ENCODE measurements at places on chromosomes 3 and 15.

- peak; percentile 65 for DNase-seq
- H3K27ac ChIP-seq, result no peak overlapping the region
- peak overlapping the region; percentile 83 for H3K4me3 ChIP-seq
- H3K36me3 ChIP-seq, result peaks cover 10% of the 10 kb centered on the region
Measured at GRCh38 chr15:98647026-98647773, 1.1 kb upstream of the IGF1R start.

DNA sequence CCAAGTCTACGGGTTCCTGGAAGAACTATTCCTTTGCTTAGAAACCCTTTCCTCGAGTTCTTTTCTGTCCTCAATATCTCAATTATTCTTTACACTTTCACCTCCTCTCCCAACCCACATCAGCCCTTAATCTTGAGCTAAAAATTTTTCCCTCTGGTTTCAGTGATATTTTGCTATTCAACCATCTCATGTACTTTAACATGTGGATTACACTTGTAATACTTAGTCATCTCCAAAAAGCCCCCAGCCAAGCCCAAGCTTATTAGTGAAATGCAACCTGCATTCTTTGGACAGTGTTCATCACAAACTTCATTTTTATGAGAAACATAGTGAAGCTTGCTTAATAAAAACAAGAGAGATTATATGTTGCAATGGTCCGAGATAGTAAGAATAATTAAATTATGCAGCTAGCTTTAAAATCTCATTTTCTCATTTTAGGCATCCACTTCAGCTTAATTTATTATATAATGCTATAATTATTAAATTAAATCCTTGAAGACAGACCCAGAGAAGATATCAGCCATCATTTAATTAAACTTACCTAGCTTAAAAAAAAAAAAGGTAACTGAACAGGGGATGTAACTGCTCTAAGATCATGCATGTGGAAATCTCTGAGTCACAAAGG, 534.5 kb upstream of the TBL1XR1 start:
- no peaks in the 10 kb centered on the region for H3K36me3 ChIP-seq
- DNase-seq, result peak; percentile 10
- H3K27ac ChIP-seq, result no peak overlapping the region
- H3K27me3 ChIP-seq, result no peaks in the 10 kb centered on the region

GRCh38 chr15:69280783-69281182, 17.9 kb upstream of the PAQR5 start:
- no peaks in the 10 kb centered on the region for H3K27me3 ChIP-seq
- no peak overlapping the region for H3K4me3 ChIP-seq
- no peak overlapping the region for H3K27ac ChIP-seq
- H3K4me1 ChIP-seq, result no peaks in the 10 kb centered on the region
- no peaks in the 10 kb centered on the region for H3K36me3 ChIP-seq
- DNase-seq, result no peak

DNA sequence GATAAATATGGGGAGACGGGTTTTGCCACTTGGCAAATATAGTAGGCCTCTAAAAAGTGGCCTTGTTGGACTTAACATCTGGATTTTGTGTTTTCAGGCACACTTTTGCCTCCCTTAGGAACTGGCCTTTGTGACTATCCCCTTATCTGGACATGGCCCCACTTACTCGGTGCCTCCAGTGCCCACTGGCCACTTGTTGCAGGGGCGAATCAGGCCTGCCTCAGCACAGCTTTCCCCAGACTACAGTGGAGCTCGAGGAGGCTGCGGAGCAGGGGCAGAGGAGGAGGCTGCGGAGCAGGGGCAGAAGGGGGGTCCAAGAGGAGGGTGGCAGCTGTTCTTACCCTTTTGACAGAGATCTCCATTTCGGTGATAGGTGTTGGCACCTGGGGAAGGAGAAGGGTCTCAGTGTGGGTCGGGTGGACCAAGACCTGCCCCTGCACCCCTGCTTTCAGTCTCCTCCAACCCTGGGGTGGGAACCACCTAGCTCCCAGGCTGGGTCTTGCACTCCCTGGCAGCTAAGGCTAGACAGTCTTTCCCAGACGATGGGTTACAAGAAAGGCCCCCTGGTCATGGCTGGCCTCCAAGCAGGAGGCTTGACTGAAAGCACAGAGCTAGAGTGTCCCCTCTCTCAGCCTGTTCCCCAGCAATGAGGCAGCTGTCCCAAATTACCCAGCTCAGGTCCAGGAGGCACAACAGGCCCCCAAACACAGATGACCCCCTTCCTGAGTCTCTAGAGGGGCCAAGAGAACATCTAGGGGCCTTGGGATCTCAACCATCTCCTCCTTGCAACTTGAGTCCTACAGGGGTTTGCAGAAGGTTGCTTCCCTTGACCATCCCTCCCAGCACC, 6.1 kb downstream of the SEMA3G start:
- H3K4me1 ChIP-seq, result no peaks in the 10 kb centered on the region
- H3K27me3 ChIP-seq, result no peaks in the 10 kb centered on the region
- H3K36me3 ChIP-seq, result no peaks in the 10 kb centered on the region
- H3K27ac ChIP-seq, result no peak overlapping the region

- no peak for DNase-seq
- no peaks in the 10 kb centered on the region for H3K27me3 ChIP-seq
- H3K27ac ChIP-seq, result no peak overlapping the region
- H3K4me3 ChIP-seq, result no peak overlapping the region
- H3K4me1 ChIP-seq, result peaks cover 14% of the 10 kb centered on the region
Measured at GRCh38 chr15:30830961-30831360, 72.8 kb upstream of the FAN1 start.

DNA sequence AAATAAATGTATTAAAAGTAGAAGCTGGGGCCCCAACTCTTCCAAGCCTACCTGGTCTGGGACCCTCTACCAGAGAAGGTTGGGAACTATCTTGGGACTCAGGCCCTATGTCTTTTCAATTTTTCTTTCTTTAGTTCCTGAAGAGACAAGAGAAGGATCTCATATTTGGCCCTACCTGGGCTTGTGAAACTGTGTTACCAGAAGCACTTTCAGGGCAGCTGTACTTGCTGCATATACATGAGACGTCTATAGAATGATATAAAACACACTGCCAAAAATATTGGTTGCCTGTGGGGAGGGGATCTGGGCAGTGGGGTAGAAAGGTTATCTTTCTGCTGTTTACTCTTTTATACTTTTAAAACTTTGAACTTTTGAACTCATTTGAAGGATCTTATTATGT, 604 bp upstream of the EPB42 start:
- no peaks in the 10 kb centered on the region for H3K27me3 ChIP-seq
- no peaks in the 10 kb centered on the region for H3K36me3 ChIP-seq
- no peaks in the 10 kb centered on the region for H3K4me1 ChIP-seq
- DNase-seq, result no peak
- no peak overlapping the region for H3K4me3 ChIP-seq

GRCh38 chr3:126618021-126618420, 36.9 kb downstream of the TXNRD3 start:
- H3K36me3 ChIP-seq, result peaks cover 3% of the 10 kb centered on the region
- H3K27ac ChIP-seq, result no peak overlapping the region
- no peak for DNase-seq
- no peaks in the 10 kb centered on the region for H3K27me3 ChIP-seq
- no peak overlapping the region for H3K4me3 ChIP-seq
- H3K4me1 ChIP-seq, result peaks cover 35% of the 10 kb centered on the region

- peaks cover 3% of the 10 kb centered on the region for H3K27me3 ChIP-seq
- H3K4me3 ChIP-seq, result no peak overlapping the region
- no peak for DNase-seq
Measured at GRCh38 chr3:112976953-112977352, 2.0 kb upstream of the CD200R1 start.

- no peak overlapping the region for H3K4me3 ChIP-seq
- no peaks in the 10 kb centered on the region for H3K4me1 ChIP-seq
- no peaks in the 10 kb centered on the region for H3K36me3 ChIP-seq
- peaks cover 52% of the 10 kb centered on the region for H3K27me3 ChIP-seq
- no peak for DNase-seq
Measured at GRCh38 chr3:13072600-13073325, 466 bp downstream of the IQSEC1 start.

- H3K4me1 ChIP-seq, result peaks cover 22% of the 10 kb centered on the region
- no peaks in the 10 kb centered on the region for H3K36me3 ChIP-seq
- H3K4me3 ChIP-seq, result no peak overlapping the region
- H3K27ac ChIP-seq, result no peak overlapping the region
Measured at GRCh38 chr3:46520531-46520930, 22.8 kb downstream of the RTP3 start.

DNA sequence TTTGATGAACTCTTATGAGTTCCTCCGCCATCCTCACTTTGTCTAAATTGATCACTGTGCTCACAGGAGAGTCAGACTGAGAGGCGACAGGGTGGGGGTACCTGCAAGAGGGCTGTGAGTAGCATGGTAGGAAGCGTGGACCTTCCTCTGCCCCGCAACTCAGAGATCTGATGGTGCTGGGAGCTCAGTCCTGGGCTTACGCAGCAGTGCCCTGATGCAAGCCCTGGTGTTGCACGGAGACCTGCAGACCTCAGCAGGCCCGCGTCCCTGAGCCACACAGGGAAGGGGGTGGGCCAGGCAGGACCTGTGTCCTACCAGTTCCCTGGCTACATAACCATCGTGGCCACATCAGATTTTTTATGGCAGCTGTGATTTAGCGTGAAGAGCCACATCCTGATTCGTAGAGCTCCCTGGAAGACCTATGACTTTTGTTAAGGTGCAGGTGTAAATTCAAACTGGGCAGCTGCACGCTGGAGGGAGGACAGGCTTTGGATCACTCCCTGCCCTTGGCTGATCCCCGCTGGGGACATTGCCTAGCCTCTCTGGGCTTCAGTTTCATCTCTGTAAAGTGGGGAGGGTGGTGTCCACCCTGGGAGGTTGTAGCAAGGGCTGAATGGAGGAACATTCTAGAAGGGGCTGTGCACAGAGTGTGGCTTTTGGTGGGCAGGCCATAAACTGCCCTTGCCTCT, 176.1 kb downstream of the KLF13 start:
- H3K36me3 ChIP-seq, result no peaks in the 10 kb centered on the region
- no peak for DNase-seq
- no peak overlapping the region for H3K27ac ChIP-seq
- peaks cover 5% of the 10 kb centered on the region for H3K27me3 ChIP-seq

DNA sequence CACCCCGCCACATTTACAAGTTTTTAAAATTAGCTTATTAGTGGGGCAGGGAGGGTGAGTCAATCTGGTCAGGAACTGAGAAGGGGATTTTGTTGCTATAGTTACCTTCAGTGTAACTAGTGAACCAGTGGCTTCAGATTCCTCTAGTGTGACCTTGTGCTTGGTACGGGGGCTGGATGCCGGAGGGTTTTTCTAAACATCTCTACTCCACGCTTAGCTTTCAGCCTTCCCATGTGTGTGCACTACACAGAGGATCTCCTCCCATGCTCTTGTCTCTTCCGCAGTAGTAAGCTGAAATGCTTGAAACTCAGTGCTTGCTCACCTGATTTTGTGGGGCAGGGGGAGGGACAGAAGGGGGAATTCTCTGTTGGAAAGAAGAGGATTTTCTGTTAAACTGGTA, 67.9 kb upstream of the AKAP13 start:
- no peak overlapping the region for H3K4me3 ChIP-seq
- no peak overlapping the region for H3K27ac ChIP-seq
- no peaks in the 10 kb centered on the region for H3K27me3 ChIP-seq
- no peak for DNase-seq
- H3K4me1 ChIP-seq, result peaks cover 40% of the 10 kb centered on the region
- H3K36me3 ChIP-seq, result no peaks in the 10 kb centered on the region

DNA sequence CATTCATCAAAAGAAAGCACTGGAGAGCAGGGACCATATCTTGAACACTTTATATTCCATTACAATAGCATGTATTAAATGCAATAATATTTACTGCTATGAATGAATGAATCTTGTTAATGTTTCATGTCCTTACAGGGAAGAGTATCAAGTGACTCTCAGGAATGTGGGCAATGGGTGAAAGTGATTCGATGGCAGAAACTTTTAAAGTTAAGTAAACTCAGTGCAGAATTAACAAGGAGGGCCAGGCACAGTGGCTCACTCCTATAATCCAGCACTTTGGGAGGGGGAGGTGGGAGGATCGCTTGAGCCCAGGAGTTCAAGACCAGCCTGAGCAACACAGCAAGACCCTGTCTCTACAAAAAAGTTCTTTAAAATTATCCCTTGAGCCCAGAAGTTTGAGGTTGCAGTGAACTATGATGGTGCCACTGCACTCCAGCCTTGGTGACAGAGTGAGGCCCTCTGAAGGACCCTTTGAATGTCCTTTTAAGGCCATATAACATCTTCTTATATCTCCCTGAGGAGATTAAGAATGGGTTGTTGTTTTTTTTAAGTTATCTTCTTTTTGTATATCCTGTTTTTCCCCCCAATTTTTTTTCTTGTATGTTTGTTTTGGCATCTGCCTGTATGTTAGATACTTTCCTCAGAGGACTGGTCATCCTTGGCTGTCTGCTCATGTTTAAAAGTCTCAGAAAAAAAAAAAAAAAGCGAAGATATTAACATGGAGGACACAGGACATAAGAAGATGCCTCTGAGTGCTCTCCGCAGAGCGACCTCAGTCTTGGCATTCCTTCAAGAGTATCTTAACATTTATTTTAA, 9.6 kb upstream of the FSIP1 start:
- H3K27ac ChIP-seq, result no peak overlapping the region
- DNase-seq, result no peak
- peaks cover 29% of the 10 kb centered on the region for H3K4me1 ChIP-seq
- no peaks in the 10 kb centered on the region for H3K36me3 ChIP-seq

- no peak overlapping the region for H3K4me3 ChIP-seq
- no peaks in the 10 kb centered on the region for H3K27me3 ChIP-seq
- DNase-seq, result peak; percentile 89
- peaks cover 97% of the 10 kb centered on the region for H3K36me3 ChIP-seq
- H3K27ac ChIP-seq, result peak overlapping the region; percentile 76
- H3K4me1 ChIP-seq, result peaks cover 72% of the 10 kb centered on the region
Measured at GRCh38 chr3:134357914-134358811, 16.1 kb downstream of the AMOTL2 start.

- H3K36me3 ChIP-seq, result peaks cover 10% of the 10 kb centered on the region
- peak overlapping the region; percentile 97 for H3K27ac ChIP-seq
- H3K4me1 ChIP-seq, result peaks cover 46% of the 10 kb centered on the region
- DNase-seq, result peak; percentile 44
- peak overlapping the region; percentile 63 for H3K4me3 ChIP-seq
- H3K27me3 ChIP-seq, result no peaks in the 10 kb centered on the region
Measured at GRCh38 chr3:105365391-105366325, 1.1 kb upstream of the ALCAM start.

DNA sequence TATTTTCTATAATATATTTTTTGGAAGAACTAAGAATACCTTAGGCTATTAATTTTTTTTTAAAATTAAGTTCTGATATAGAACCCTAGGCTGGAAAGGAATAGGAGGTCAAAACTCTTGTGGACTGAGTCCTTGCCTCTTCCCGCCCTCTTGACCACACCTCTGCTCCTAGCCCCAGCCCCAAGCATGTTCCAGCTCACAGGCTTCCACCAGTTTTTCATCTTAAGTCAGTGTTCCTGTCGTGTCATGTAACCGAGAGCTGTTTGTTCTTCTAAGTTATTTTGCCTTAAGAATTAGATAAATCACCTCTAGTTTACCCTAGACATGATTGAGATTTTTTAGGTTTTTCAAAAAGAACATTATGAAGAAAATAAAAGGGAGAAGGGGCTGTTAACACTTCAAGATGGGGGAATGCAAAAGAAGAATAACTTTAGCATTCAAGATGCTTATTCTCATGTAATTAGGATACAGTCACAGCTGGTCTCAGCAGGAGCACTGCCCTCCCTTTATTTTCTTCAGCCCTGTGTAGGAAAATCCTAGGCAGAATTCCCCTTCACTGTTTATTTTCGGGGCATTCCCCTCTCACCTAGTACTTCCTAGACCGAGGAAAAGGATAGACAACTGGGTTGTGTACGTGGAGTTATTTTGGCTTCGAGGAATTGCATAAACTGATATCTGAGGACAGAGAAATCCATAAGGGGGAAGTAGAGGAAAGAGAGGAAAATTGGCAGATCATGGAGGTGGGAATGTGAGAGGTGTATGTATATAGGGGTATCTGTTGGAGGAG, 110.2 kb downstream of the CMSS1 start:
- peak overlapping the region; percentile 38 for H3K27ac ChIP-seq
- H3K27me3 ChIP-seq, result no peaks in the 10 kb centered on the region
- no peak for DNase-seq
- peaks cover 36% of the 10 kb centered on the region for H3K4me1 ChIP-seq
- H3K4me3 ChIP-seq, result no peak overlapping the region

All from SJSA1 (cell line).